SK-N-SH treated with all-trans-retinoic acid at 6 μM for 48 hours (cell line): ENCODE measurements at places on chromosomes 4 and X.

DNA sequence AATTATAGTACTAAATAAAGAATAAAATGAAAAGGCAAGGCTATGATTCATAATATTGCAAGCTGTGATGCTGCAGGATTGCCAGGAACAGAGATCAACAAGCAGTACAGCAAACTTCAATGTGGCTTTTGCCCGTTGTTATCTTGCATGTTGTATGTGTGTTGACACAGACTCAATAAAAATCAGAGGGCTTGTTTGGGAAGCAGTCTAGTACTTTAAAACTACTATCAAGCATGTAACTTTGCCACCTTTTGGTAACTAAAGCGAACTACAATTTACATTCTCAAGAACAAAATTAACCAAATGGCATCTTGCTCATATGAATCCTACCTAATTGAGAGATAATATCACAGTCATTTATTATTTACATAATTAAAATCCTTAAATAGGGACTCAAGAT, 79.8 kb upstream of the GPM6A start:
- ATAC-seq: peak; percentile 72

DNA sequence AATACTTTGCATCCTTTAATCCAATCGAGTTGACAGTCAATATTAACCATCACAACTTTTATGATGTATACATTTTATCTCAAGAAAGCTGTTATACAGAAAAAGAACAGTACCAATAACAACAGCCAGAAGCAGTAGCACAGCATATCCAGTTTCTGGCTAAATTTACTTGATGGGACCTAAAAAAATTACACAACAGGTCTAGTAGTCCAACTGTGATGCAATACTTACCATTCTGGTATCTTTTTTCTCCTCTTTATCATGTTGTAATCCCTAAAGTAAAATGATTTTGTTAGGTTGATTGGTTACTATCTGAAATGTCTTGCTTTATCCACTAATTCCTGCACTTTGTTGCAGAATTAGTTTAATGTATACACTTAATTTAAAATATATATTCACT, 1150.6 kb downstream of the FAT4 start:
- no peak for ATAC-seq

DNA sequence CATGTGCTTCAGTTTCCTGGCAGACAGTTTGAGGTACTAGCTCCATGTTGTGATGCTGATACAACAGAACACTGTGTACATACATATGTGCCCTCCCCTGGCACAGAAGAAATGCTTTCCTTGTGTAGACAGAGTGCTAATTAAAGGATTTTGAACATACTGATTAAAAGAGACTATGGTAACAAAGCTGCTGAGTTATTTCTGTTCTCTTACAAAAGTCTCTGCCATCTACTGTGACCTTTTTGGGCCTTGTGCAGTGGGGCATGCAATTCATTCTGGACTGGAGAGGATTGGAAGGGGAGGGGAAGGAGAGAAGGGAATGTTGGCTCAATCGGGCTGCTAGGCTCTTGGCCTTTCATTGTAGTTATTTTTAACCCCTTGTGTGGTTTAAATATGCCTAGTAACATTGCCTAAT, 6.0 kb downstream of the PDLIM5 start:
- ATAC-seq: 0 out of 3 replicates have a peak, but pooled peaks have one; percentile 13

DNA sequence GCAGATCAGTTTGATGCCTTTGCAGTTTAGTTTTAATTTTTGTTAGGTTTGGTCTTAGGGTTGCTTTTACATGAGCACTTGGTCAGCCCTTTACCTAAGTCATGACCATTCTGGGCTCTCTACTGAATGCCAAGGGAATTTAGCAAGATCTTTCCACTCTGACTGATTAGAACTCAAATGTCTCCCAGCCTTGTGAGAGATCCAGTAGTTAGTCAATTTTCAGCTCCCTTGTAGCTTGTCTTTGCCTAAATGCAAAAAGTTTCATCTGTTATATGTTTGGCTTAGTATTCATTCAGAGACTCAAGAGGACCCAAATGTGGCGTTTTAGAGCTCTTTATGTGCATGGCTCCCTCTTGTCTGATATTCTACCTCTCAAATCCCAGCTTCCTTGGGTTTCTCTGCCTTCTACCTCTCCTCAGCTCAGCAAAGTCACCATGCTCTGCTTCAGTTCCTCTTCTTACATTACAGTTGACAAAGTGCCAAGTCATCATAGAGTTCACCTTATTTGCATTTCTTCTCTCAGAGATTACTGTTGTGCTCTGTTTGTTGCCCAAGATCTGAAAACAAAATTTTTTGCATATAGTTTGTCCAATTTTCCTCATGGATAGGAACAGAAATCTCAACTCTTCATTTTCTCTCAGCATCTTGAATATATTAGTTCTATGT, 17.5 kb upstream of the JAKMIP1 start:
- ATAC-seq: no peak

DNA sequence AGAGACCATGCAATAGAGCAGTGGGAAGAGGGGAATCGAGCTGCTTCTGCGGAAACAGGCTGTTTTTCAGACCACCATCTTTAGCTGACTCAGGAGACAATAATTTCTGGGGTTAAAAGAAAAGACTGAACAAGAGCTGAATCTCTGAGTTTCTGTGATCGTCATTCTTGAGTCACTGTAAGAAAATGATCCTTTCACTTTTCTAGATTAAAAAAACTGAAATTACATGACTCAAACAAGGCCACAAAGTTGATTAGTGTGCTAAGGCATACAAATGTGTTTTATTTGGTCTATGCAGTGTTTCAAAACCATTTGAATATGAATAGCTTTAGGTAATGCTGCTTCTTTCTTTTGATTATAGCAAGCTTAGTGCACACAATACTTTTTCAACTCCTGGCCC, 194.4 kb upstream of the RPL34 start:
- ATAC-seq: peak; percentile 80

GRCh38 chrX:17769701-17770269, 32.5 kb downstream of the SCML1 start:
- no peak for ATAC-seq

GRCh38 chrX:19566359-19567222, 51.3 kb upstream of the MAP3K15 start:
- peak; percentile 59 for ATAC-seq

DNA sequence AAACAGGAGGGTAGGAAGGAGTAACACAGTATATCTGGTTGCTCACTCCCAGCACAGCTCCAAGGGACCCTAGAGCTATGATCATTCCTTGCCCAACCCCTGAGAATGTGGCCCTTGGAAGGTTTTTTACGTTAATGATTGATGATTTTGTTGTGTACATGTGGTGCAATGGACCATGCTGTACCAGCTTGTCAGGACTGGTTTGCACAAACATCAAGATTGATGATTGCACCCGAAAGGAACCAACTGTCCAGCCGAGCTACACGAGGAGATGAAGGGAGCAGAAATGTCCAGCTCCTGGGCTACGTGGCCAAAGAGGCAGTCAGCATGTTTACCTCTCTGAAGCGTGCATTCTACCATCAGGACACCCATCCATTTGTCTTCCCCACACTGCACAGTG, 83.2 kb upstream of the USP9X start:
- ATAC-seq: no peak

GRCh38 chrX:43141885-43142284, 363.9 kb upstream of the PPP1R2C start:
- ATAC-seq: no peak

- no peak for ATAC-seq
These were observed 127.7 kb downstream of the RBMX2 start for GRCh38 chrX:130529531-130529930.

GRCh38 chrX:27746516-27746915, 61.3 kb upstream of the MAGEB10 start:
- ATAC-seq: no peak

- ATAC-seq: no peak
These were observed 156.0 kb upstream of the GALNT7 start for GRCh38 chr4:173012608-173013007.

DNA sequence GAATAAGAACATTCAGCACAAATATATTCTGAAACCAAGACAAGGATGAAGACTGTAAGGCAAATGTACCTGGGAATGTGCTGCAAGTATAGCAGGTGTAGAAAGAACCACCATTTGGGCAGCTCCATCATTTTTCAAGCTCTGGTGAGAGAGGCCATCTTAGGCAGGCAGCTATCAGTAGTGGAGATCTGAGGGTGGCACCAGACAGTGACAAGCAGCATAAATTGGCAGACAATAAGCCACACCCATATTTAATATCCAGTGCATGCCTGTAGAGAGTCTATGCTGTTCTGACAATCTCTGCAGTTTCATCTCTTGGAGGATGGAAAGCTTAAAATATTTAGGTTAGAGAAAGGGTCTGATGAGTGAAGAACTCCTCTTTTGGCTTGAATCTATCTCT, 22.5 kb downstream of the CCNG2 start:
- no peak for ATAC-seq

DNA sequence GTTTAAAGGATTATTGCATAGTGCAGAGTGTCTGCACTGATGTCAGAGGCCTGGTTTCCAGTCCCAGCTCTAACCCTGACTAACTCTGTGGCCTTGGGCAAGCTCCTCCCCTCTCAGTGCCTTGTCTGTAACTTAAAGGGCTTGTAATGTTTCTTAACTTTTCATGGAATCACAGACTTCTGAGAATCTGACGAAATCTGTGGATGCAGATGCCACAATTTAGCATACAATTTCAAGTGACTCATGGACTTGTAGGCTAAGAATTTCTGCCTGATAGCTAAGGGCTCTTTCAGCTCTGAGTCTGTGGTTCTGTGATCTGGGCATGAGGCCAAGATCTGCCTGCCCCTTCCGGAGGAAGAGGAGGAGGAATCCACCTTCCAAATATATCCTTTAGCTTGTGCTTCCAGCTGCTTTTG, 236.9 kb downstream of the AR start:
- ATAC-seq: no peak

GRCh38 chr4:94304365-94304971, 38.2 kb downstream of the HPGDS start:
- peak; percentile 86 for ATAC-seq
